ENCODE measurements at places on chromosomes 11 and 22. TPM values are rescaled to one million over a fixed set of nuclear protein-coding genes. Genes with fewer than 3 reads are reported as not detected.

DNA sequence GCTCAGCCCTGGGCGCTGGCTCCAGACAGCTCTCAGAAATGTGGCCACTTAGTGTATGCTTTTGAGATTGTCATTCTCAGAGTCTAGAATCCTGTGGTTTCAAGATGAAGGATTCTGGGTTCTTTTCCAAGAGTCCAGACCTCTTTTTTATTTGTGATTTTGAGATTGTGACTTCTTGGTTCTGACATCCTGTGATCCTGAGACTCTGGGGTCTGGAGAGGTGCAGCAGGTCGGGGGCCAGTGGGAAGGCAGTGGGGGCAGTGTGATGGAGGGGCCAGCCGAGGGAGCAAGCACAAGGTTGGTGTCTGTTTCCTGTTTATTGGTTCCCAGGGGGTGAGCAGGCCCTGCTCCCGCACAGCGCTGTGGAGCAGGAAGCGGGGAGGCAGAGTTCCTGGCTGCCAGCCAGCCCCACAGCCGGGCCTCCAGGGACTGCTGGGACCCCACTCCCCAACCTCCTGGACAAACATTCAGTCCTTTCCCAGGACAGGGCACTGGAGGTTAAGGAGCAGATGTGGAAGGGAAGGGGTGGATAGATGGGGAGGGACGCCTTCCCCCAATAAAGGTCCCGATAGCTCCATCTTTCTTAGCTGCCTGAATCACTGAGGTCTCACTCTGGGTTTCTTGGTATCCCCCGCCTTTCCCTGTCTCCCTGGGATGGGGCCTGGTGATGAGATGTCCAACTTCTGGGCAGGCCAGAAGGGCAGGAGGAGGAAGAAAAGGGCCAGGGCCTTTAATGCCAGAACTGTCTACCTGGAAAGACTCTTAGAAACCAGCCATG lies 13.7 kb downstream of the ARHGEF17 start:
- no peaks in the 10 kb centered on the region for H3K27me3 ChIP-seq
- peaks cover 95% of the 10 kb centered on the region for H3K4me1 ChIP-seq
- no peak for DNase-seq
- no peak overlapping the region for H3K4me3 ChIP-seq
- H3K27ac ChIP-seq = peak overlapping the region; percentile 94

- peaks cover 61% of the 10 kb centered on the region for H3K4me1 ChIP-seq
- H3K4me3 ChIP-seq = no peak overlapping the region
- no peaks in the 10 kb centered on the region for H3K27me3 ChIP-seq
- no peak for DNase-seq
- H3K27ac ChIP-seq = no peak overlapping the region
- no peaks in the 10 kb centered on the region for H3K36me3 ChIP-seq
Measured at GRCh38 chr22:31950226-31950625, 5.9 kb downstream of the YWHAH start.

GRCh38 chr22:43689356-43689755 lies 122.7 kb downstream of the EFCAB6 start:
- H3K27ac ChIP-seq = no peak overlapping the region
- DNase-seq = no peak
- H3K4me1 ChIP-seq = no peaks in the 10 kb centered on the region
- no peaks in the 10 kb centered on the region for H3K27me3 ChIP-seq

DNA sequence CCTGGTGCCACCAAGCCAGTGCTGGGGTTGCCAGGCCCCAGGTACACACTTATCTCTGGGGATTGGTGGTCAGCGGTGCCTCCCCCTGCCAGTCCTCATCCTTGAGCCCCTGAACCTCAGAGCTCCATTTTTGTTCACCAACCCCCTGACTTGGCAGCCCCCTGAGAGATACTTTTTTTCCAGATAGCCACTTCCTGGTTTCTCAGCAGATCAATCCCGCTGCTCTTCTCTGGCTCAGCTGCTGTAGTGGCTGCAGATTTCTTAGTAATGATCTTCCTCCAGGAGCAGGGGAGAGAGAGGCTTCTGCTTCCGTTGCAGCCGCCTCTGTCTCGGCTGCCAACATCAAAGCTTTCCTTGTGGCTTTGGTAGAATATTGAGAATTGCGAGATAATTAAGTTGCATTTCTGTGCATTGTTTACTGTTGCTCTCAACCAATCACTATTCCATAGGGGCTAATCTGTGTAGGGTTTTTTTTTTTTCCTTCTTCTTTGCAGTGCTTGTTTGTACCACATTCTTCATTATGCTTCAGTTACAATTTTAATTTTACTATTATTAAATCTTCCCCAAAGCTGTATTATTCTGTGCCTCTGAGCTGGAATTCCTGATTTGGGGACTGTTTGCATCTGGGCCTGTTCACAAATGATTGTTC lies 92.1 kb downstream of the PKNOX2 start:
- H3K4me3 ChIP-seq = no peak overlapping the region
- H3K36me3 ChIP-seq = no peaks in the 10 kb centered on the region
- H3K27ac ChIP-seq = no peak overlapping the region
- DNase-seq = no peak

GRCh38 chr11:2803186-2804091 lies 82.1 kb downstream of the CDKN1C start:
- no peaks in the 10 kb centered on the region for H3K4me1 ChIP-seq
- peak; percentile 11 for DNase-seq
- H3K4me3 ChIP-seq = no peak overlapping the region
- H3K27me3 ChIP-seq = no peaks in the 10 kb centered on the region
- H3K36me3 ChIP-seq = no peaks in the 10 kb centered on the region

DNA sequence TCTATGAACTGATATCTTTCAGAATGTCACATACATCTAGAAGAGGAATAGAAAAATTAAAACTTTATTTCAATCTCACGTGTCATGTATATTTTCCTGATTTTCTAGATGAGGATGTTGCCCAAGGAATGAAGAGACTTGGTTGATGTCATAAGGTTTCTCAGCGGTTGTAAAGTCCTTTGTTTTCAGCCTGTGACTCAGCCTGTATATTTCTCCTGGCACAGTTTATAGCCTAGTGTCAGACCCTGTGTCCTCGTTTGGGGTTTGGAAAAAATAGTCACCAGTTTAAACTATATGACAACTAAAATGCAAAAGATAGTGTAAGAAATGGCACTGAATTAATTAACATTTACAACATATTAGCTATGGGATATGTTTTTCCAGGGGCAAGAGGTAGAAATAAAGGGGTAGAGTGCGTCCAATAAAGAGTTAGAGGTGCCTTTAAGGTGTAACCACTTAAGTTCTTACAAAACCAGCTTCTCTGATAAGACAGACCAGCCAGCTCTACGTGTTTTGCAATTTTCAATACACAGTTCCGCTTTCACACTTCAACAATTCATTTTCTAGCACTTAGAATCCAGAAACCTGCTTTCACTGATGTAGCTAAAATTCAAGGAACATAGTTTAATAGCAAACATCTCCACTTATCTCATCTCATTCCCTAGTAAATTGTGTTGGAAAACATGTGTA lies 1432.6 kb upstream of the TENM4 start:
- DNase-seq = no peak
- no peak overlapping the region for H3K4me3 ChIP-seq
- H3K4me1 ChIP-seq = no peaks in the 10 kb centered on the region
- H3K27me3 ChIP-seq = no peaks in the 10 kb centered on the region
- H3K27ac ChIP-seq = no peak overlapping the region

DNA sequence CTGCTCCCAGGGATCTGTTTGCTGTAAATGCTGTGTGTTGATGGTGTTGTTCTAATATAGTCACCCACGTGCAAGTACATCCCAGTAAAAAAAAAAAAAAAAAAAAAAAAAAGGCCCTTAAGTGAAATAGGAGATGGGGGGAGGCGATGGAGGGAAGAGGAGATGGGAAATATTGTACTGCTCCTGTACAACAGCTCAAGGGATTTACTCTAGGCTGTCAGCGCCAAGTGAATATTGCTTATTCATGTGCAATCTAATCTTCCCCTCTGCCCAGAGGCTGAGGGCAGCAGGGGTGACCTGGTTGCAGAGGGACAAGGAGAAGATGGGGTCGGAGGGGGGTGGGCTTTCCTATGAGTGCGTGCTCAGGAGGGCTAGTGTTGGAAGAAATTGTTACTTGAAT lies 206.2 kb upstream of the CADM1 start:
- no peak overlapping the region for H3K4me3 ChIP-seq
- no peaks in the 10 kb centered on the region for H3K36me3 ChIP-seq
- H3K27ac ChIP-seq = no peak overlapping the region
- DNase-seq = no peak

DNA sequence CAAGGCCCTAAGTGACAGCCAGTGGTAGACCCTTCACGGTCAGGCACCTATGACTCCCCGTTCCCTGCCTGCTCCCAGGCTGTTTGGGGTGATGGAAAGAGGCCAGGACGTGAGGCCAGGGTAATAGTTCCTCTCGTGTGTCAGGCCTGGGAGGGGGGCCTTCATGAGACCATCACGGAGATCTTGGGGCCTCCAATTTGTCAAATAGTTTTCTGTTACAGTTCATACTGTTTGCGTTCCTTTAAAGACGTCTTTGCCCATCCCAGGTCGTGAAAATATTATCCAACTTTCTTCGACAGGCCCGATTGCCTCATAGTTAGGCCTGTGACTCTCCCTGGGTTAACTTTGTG lies 62.2 kb upstream of the KCNQ1OT1 start:
- H3K4me1 ChIP-seq = no peaks in the 10 kb centered on the region
- no peak overlapping the region for H3K27ac ChIP-seq
- no peak overlapping the region for H3K4me3 ChIP-seq

- no peaks in the 10 kb centered on the region for H3K27me3 ChIP-seq
- H3K4me1 ChIP-seq = peaks cover 4% of the 10 kb centered on the region
- peak overlapping the region; percentile 33 for H3K4me3 ChIP-seq
- H3K36me3 ChIP-seq = no peaks in the 10 kb centered on the region
- no peak overlapping the region for H3K27ac ChIP-seq
Measured at GRCh38 chr11:69297787-69298266, 3.9 kb downstream of the MYEOV start.

- peaks cover 6% of the 10 kb centered on the region for H3K4me1 ChIP-seq
- DNase-seq = no peak
- no peak overlapping the region for H3K4me3 ChIP-seq
- no peaks in the 10 kb centered on the region for H3K36me3 ChIP-seq
- H3K27me3 ChIP-seq = no peaks in the 10 kb centered on the region
Measured at GRCh38 chr11:44270403-44271273, 39.3 kb downstream of the ALX4 start.

DNA sequence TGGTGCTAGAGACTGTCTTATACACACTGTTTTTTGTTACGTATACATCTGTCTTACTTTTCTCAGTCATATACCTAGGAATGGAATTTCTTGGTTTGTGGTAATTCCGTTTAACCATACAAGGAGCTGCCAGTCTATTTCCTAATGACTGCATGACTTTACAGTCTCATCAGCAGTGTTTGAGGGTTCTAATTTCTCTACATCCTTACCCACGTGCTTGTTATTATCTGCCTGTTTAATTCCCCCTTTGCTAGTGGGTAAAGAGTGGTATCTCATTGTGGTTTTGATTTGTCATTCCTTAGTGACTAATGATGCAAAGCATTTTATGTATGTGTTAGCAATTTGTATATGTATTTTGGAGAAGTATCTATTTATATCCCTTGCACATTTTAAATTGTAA lies 1008.0 kb downstream of the FAM181B start:
- DNase-seq = no peak
- no peaks in the 10 kb centered on the region for H3K36me3 ChIP-seq
- H3K27me3 ChIP-seq = no peaks in the 10 kb centered on the region
- H3K4me3 ChIP-seq = no peak overlapping the region
- H3K4me1 ChIP-seq = no peaks in the 10 kb centered on the region
- no peak overlapping the region for H3K27ac ChIP-seq

GGTLC2 gene
- total RNA-seq = not detected

RIBC2 gene
- total RNA-seq = not detected

TSPAN32 gene
- total RNA-seq = 9.0 TPM

HBG2 gene
- total RNA-seq = not detected
